Uterus (tissue), 4 donors: ENCODE measurements at places on chromosomes 4 and X. TPM values are rescaled to one million over a fixed set of nuclear protein-coding genes. Genes with fewer than 3 reads are reported as not detected.

The RHOH gene
- total RNA-seq, result 1.5 TPM

GRCh38 chr4:90234916-90235547 lies 107.8 kb downstream of the CCSER1 start:
- no peak for DNase-seq

DNA sequence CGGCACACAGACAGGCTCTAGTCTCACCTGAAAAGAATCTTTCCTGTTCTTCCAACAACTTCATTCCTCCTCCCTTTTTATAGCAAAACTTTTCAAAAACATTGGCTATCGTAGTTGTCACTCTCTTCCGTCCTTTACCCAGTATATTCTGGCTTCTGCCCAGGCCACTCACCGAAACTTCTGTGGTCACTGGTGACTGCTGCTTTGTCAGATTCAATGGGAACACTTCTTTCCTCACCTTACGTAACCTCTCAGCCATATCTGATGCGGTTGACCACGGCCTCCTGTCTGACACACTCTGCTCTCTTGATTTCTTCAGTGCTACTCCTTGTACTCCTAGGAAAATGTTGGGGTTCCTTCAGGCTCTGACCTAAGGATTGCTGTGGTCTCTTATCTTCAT lies 9.2 kb upstream of the RNF150 start:
- DNase-seq, result no peak

DNA sequence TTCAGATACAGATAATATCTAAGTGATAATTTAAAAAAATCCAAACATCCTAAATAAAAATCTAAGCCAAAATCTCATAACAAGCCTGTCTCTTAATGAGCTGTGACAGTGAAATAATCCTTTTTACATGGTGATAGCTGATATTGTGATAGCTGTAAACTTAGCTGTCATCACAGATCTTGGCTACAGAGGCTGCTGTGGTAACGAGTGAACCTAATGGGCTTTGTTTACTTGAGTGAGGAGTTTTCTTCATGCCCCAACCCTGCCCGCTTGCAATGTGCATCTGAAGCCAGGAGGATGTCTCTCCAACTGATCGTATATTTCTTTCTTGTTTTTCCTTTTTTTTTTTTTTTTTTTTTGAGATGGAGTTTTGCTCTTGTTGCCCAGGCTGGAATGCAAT lies 41.5 kb upstream of the YTHDC1 start:
- no peak for DNase-seq

DNA sequence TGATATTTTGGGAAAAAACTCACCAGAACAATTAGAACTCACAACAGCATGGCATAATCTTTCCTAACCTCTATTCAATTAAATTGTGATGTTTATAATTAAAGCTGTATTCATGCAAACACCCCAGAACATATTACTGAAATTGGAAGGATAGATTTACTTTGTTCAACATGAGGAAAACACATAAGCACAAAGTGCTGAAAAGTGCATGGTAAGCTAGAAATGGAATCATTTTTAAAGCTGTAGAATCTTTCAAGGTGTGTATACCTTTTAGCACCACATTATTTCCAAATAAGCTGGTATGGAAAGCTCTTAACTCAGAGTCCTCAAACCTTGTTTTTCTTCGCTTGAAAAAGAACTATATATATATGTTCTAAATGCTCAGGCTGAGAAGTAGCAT lies 90.8 kb upstream of the NAP1L5 start:
- no peak for DNase-seq

The PCDH19 gene
- total RNA-seq, result 2.0 TPM

The SYN1 gene
- 1.2 TPM for total RNA-seq

- DNase-seq, result no peak
Measured at GRCh38 chr4:2248821-2249261, 6.9 kb upstream of the HAUS3 start.

DNA sequence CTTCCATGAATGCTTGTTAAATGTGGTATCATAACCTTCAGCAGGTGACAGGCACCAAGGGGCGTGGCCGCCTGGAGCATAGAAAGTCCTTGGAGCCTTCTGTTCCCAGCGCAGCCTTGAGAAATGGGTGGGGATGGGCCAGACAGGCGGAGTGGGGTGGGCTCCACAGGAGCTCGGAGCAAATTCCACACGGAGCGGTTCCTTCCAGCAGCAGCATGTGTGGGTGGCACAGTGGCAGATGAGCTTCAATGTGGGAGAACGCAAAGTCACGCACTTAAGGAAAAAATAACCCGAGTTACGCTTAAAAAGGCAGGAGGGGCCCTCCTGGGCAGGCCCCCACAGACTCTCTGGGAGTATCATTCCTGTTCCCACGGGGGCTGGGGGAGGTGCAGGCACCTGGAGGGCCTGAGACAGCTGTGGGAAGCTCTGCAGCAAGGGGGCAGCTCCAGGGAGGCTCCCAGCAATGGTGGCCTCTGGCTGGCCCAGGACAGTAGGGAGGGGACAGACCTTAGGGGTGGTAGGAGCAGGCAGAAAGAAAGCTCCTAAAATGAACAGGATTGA lies 15.3 kb downstream of the TMEM271 start:
- no peak for DNase-seq

- no peak for DNase-seq
Measured at GRCh38 chr4:122701965-122702364, 30.5 kb upstream of the BBS12 start.

- no peak for DNase-seq
Measured at GRCh38 chr4:54102531-54103106, 2.7 kb downstream of the GSX2 start.

DNA sequence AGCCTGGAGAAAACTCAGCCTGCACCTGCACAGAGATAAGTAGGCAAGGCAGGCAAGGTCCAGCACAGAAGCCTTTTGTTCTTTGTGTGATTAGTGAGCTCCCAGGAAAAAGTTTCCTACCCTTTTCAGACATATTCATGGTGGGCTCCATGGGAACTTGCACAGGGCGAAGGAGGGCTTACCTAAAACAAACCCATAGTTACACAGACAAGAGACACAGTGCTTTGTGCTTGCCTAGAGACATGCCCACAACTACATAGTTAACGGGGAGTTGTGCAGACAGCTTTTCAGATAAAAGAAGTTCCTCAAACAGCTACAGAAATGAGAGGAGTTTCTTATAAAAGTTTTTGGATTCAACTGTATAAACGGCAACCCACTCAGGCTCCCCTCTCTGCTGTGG lies 180.5 kb downstream of the GLUD2 start:
- DNase-seq, result no peak

- DNase-seq, result no peak
Measured at GRCh38 chr4:74545448-74545847, 100.5 kb downstream of the AREG start.

DNA sequence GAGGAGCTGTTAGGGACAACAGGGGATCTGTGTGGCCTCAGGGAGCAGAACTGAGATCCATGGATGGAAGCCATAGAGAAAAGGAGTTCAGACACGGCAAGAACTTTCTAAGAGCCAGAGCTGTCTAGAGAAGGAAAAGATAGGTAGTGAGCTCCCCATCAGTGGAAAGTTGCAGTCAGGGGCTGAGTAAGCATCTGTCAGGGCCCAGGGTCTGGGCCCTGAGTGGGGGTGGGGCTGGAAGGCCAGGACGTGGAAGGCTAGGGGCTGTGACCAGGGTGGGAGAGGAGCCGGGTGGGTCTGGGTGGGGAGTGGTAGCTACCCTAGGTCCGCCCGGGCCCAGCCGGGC lies 324 bp upstream of the MSN start:
- no peak for DNase-seq

The MCF2 gene
- not detected for total RNA-seq

DNA sequence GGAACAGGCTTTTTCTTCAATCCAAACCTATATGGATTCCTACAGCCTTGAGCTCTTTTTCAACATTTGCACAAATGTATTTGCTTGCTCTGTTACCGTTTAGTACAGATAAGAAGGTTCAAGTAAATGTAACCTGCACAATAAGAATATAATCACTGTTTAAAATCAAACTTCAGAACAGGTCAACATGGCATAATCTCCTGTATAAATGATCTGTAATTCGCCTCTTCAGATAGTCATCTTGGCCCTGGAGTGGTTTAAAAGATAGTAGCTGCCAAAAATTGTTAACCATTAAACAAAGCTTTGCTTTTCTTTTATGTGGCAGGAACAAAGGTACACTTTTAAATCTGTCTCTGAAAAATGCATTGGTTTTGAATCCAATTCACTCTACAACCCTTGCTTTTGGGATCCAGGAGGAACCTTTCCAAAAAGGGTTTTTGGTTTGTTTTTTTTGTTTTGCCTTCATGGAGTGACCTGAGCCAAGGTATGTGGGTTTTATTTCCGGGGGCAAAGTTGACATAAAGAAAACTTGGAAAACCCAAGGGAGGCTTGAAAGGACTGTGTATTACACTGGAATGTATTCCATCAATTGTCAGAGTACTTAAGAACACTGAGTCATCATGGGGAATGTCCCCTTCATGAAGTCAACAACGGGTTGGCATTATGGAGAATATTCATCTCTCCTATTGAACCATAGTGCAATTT lies 210.4 kb upstream of the HCCS start:
- DNase-seq, result no peak

DNA sequence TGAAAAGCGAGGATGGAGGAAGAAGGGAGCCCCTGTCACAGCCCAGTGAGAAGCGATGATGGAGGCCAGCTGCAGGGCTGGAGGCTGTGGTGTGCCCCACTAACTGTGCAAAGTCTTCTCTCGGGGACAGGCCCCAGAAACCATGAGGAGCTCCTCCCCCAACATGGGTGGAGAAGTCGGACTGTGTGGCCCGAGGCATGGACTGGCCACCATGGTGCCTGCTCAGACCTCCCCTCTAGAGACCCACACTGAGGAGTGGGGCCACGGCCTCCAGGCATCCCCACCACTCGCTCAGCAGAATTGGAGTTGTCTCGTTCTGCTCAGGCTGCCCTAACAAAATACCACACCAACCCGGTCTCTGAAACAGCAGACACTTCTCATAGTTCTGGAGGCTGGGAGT lies 12.2 kb upstream of the PDE6B start:
- no peak for DNase-seq

- no peak for DNase-seq
Measured at GRCh38 chr4:153623491-153623890, 60.6 kb upstream of the TLR2 start.

DNA sequence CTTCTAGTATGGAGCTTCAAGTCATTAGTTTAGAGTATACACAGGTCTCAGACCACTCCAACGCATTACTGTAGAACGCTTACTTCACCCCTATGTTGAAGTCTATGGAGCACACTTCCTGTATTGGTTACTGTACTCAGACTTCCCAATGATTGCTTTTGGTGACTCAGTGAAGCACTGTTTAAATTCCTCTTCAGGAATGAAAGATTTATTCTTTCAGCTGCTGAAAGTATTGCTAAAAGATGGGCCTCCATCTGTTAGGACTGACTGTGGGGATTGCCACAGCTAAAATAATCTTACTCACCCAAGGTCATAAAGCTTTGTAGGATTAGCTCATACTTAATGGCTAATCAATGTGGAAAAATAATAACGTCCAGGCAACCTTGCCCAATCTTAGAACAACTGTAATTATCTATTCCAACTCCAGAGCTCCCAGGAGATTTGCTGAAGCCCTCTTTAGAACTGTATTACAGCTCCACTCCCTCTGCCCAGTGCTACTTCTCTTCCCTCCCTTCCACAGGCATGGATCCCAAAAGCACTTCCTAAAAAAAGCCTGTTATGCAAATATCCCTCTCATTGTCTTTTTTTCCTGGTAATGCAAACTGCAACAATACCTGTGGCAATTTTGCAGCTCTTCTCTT lies 281.9 kb upstream of the HS3ST1 start:
- no peak for DNase-seq

The PCYT1B gene
- 7.8 TPM for total RNA-seq

The PABPC5 gene
- total RNA-seq, result 1.5 TPM

GRCh38 chr4:8513931-8514330 lies 66.3 kb upstream of the GPR78 start:
- no peak for DNase-seq

- no peak for DNase-seq
Measured at GRCh38 chrX:8067754-8068462, 103.2 kb downstream of the VCX2 start.

The RTL5 gene
- 9.7 TPM for total RNA-seq

DNA sequence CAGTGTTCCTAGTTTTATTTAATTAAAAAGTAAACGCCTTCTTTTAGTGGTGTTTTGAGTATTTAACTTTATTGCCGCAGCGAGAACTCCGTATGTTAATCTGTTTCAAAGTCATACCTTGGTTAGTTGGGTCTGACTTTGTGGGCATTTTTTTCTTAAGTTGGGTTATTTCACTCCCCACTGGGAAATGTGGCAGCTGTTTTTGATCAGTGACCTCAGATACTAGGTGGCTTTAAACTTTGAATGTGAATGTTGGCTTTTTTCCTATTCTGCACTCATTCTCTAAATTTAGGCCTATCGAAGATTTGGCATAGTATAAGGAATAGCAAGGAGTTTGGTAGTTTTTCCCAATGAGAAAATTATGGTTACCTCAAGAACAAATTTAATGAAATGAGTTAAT lies 85.9 kb downstream of the FIP1L1 start:
- DNase-seq, result no peak
